Peyer's patch (tissue), 4 donors: ENCODE measurements at places on chromosomes 7 and 10.

DNA sequence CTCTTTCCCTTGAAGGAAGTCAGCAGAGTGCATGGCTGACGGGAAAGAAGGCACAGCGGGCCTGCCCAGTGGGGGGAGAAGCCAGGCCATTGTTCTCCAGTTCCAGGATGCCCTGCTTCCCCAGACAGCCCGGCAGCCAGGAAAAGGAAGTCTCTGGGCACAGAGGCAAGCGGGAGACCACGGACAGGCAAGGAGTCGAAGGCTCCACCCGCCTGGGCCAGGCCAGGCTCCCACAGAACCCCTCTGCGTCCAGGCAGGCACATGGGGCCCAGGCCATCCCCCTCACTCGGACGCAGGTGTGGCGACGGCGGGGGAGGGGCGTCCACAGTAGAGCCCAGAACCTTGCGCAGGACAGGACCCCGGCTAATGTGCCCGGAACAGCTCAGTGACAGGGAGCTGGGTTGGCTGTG, 8.7 kb downstream of the GPR146 start:
- no peak for DNase-seq

- no peak for DNase-seq
These were observed 167.0 kb upstream of the CDK1 start for GRCh38 chr10:60611291-60611747.

DNA sequence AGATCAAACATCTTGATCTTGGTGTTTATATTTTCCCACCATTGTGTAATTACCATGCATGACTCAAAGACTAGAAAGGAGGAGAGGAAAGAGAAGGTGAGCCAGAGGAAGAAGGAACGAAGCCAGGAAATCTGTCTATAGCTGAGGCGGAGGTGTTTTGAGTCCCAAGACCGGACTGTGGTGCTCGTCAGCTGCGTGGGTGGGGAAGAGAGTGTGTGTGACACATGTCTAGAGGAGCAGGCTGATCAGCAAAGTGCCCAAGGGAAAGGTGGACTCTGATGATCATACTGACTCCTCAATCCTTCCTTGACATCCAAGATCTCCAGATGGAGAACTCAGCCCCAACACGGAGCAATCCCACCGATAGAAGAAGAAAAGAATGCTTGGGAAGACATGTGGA, 189.5 kb upstream of the MINDY3 start:
- DNase-seq: no peak

DNA sequence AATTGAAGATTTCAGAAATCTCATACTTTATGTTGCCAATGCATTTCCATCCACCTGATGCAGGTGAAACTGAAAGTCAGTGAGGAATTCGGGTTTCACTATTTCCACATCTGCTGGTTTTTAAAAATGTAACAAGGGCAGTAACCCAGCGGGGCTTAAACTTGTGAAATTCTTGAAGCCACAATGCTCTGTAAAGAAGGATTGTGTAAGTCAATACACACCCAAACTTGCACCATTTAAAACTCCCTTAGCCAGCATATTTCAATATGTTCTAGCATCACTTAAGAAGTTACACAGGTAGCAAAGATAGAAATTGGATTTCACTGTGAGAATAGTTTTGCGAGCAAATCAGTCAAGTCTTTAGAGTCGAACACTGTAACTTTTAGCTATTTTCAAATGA, 386.1 kb downstream of the PLXDC2 start:
- DNase-seq: no peak
